Adipose tissue (tissue), 3 donors: ENCODE measurements at places on chromosomes 5 and 9. TPM values are rescaled to one million over a fixed set of nuclear protein-coding genes. Genes with fewer than 3 reads are reported as not detected.

PCDH12 gene
- 5.0 TPM for polyA plus RNA-seq

DNAJA1 gene
- 127 TPM for polyA plus RNA-seq

TLX3 gene
- polyA plus RNA-seq, result not detected

CAMK2A gene
- 0.06 TPM for polyA plus RNA-seq

SPTAN1 gene
- 147 TPM for polyA plus RNA-seq

GRAMD2B gene
- polyA plus RNA-seq, result 15.2 TPM

TLR4 gene
- polyA plus RNA-seq, result 15.2 TPM

FLT4 gene
- polyA plus RNA-seq, result 24.7 TPM

THBS4 gene
- 25.1 TPM for polyA plus RNA-seq

AQP7 gene
- 258 TPM for polyA plus RNA-seq

PCDHA3 gene
- polyA plus RNA-seq, result 0.11 TPM

PNPLA7 gene
- polyA plus RNA-seq, result 23.4 TPM
